ENCODE measurements at places on chromosomes 13 and 19.

GRCh38 chr13:45047394-45048310 is 58.3 kb downstream of the GPALPP1 start:
- DNase-seq = peak; percentile 65

DNA sequence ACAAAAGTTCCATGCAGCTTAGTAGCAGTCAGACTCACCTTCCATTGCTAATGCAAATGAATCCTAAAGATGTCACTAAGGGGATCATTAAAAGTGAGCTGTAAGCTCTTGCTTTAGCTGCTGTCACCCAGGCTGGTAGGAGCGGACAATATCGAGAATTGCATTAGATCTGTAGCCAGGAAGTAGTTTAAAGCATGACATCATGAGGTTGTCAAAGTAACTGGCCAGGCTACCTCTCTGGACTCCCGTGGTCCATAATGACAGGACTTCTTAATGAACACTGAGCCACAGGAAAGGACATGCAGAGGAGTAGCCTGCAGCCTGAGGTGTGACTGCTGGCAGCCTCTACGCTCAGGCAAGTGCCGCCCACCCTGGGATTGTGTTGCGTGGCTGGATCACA is 522.3 kb upstream of the NBEA start:
- DNase-seq = no peak

DNA sequence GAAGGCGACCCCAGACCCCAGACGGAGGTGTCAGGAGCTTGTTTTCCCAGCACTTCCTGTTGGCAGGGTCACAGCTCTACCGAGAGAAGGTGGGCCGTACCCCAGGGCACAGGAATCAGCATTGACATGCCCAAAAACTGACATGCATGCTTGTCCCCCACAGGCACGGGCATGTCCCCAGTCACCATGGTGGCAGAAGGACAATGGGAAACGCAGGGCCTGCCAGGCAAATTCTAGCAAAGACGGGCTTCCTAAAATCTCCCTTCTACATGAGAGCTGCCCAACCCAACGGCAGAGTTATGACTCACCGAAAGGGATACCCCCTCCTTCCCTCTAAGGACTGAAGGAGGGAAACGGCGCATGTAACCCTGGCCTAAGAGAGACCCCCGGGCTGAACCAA is 18.5 kb downstream of the TSHZ3 start:
- no peak for DNase-seq

DNA sequence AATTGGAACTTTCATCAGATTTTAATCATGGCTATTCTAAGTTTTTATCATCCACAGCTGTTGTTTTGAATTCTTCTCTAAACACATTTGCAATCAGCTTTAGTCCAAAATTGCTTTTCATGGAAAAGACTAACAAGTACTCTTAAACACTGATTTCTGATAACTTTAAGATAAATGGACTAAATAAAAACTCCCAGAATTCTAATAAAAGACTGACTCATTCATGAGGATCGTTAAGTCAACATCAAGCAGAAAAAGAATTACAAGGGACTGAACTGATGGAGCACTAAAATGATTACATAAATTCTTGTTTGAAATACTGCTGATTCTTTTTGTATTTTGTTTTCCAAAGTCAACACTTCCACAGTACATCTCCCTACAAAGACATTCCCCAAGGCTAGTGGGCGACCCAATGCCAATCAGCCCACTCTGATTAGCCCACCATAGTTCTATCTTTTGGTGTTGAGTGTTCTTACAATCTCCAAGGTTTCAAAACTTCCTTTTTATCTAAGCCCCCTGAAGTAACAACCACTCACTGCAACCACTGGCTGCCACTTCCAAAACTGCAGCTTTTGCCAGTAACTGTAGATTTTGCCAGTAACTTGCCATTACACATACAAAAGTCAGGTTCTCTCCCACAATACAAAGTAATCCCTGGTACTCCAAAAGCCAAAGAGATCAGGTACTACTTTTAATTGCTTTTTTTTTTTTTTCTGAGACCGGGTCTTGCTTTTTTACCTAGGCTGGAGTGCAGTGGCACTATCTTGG is 14.0 kb upstream of the NAA16 start:
- DNase-seq = no peak

DNA sequence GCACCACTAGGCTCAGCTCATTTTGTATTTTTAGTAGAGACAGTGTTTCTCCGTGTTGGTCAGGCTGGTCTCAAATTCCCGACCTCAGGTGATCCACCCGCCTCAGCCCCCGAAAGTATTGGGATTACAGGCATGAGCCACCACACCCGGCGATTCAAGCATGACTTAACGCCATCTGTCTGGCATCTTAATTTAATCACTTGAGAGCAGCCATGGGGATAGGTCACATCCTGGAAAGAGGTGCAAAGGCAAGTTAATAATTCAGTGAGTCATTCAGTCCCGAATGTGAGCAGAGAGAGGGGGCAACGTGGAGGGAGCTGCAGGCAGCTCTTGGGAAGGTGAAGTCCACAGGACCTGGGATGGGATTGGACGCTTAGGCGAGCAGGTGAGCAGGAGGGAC is 31.7 kb upstream of the USP29 start:
- DNase-seq = no peak

Data from CD4-positive, alpha-beta T cell (primary cell).